Activated T-helper 9 cell treated with anti-CD3 and anti-CD28 coated beads, Interleukin-2, amount 50 U/mL, for 16 hours (primary cell): ENCODE measurements at places on chromosomes 2 and 18.

DNA sequence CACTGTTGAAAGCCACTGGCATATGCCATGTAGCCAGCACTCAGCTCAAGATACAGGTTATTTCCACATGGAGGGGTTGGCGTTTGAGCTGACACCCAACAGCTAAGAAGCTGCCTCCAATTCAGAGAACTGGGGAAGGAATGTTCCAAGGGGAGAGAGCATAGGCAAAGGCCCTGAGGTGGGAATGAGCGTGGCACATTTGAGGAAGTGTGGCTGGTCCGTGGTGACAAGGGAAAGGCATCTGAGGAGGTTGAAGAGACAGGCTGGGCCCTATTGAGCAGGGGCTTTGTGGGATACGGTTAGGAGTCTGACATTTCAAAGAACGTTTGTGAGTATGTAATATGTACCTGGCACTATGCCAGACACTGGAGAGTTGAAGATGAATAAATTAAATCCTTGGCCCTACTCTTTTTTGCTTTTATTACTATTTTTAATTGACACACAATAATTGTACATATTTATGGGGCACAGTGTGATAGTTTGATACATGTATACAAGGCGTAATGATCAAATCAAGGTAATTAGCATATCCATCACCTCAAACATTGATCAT, 27.6 kb upstream of the TMBIM1 start:
- DNase-seq = no peak

DNA sequence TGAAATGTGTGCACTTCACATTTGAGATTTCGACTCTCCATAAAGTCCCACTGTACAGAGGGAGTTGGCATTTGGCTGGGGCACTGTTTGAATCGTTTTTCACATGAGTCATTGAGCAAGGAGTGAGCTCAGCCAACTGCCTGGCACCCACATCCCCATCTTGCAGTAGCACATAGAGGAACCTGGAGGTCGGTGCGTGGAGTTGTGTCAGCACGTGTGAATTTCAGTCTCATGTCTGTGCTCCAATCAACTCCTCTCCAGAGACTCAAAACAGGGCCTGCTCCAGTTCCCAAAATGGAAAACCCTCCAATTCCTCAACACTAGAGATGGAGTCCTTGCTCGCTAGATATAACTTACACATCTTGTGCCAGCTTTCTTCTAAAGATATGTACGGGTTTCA, 126.8 kb upstream of the CAPN13 start:
- DNase-seq = no peak

DNA sequence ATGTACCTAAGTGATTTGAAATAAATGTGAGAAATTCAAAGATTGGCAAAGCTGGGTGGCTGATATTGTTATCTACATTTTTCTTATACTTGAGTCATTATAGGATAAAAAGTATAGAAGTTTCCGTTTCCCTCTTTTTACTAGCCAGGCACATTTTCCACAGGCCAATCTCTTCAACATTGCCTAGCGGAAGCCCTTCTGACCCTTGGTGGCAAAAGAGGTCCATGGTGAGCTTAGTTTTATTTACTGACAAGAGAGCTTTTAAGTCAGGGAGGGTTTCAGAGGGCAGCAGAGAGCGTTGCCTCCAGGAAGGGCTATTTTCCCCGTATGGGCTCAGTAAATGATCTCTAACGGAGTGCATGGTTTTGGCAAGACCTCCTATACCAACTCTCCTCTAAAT, 15.1 kb upstream of the RHOB start:
- no peak for DNase-seq

DNA sequence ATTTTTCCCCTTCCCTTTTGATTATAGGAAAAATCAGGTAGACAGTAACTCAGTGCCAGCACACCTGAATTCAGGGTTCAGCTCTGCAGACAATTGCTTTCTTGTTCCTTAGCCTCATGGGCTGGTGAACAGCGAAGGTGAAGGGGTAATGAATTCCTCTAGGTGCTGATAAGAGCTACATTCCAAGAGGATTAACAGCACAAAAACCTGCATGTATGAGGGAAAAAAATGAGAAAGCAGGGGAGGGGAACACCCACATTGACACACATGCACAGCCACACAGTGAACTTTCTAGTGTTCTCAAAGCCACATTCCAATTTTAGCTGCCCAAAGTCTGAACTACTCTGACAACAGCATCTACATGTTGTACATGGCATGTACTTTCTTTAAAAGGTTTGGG, 46.1 kb downstream of the SPATS2L start:
- no peak for DNase-seq

DNA sequence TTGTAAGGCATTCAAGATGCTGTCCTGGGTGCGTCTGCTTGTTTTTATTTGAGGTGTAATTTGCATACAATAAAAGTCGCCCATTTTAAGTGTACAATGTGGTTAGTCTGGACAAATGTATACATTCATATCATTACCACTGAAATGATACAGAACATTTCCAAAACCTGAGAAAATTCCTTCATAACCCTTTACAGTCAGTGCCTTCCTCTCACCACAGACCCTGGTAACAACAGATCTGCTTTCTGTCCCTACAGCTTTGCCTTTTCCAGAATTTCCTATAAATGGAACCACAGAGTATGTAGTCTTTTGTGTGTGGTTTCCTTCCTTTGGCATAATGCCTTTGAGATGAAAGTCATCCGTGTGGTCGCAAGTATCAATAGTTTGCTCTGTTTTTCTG, 45.8 kb upstream of the NFU1 start:
- no peak for DNase-seq

- DNase-seq = no peak
Measured at GRCh38 chr2:120293096-120294007, 40.7 kb downstream of the RALB start.

DNA sequence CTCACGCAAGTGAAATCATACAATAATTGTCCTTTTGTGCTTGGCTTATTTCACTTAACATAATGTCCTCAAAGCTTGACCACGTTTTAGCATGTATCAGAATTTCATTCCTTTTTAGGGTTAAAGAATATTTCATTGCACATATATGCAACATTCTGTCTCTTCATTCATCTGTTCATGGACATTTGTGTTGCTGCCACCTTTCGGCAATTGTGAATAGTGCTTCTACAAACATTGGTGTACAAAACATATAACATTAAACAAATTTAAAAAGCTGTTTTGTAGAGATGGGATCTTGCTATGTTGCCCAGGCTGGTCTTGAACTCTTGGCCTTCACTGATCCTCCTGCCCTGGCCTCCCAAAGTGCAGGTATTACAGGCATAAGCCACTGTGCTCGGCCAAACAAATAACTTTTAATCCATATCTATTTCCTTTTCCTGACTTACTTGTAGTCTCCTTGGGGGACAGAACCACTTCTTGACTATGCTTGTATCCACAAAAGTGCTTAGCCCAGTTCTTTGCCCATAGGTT, 209.3 kb downstream of the SLC4A3 start:
- no peak for DNase-seq

- DNase-seq = no peak
Measured at GRCh38 chr2:233210843-233211547, 40.5 kb upstream of the ATG16L1 start.

- no peak for DNase-seq
Measured at GRCh38 chr2:58875436-58875835, 634.3 kb upstream of the FANCL start.

- no peak for DNase-seq
Measured at GRCh38 chr2:173109253-173110188, 33.9 kb downstream of the MAP3K20 start.

- DNase-seq = no peak
Measured at GRCh38 chr2:21330786-21331391, 207.1 kb downstream of the TDRD15 start.

DNA sequence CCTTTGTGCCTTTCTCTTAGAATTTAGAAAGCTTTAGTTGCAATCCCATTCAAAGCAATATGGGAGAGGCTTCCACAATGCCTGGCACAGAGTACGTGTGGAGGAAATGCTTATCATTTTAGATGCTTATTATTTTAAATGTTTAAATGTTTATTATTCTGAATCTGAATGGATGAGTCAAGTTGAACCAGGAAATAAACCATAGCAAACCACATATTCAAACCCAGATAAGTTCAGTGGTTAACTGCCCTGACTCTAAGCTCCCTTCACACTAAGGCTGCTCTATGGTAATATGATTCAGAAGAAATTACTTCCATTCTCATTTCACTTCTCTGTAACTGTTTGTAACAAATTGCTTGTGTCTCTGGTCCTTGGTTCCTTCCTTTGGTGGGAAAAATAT, 5.2 kb upstream of the PPP4R1 start:
- no peak for DNase-seq

DNA sequence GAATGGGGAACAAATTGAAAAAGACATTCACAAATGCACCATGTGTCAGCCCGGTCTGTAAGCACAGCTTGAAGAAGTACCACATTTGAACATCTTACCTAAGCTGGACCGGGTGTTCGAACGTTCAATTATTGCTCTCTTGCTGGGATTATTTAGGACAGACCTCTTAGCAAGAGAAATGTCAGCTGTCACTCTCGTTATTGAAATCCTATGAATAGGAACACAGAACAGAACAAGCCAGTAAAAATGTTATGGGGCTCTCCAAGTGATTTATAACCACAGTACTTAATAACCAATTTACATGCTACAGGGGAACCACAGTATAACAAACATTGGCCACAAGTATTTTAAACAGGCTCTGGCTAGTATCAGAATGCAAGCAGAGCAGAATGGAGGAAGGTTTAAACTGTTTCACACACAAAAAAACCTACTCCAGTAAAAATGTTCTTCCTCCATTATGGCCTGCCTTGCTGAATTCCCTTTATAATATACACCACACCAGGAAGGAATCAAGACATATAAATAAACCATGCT, 32.5 kb upstream of the ARL5A start:
- DNase-seq = no peak

GRCh38 chr18:79724299-79725080, 44.9 kb downstream of the CTDP1 start:
- DNase-seq = no peak

DNA sequence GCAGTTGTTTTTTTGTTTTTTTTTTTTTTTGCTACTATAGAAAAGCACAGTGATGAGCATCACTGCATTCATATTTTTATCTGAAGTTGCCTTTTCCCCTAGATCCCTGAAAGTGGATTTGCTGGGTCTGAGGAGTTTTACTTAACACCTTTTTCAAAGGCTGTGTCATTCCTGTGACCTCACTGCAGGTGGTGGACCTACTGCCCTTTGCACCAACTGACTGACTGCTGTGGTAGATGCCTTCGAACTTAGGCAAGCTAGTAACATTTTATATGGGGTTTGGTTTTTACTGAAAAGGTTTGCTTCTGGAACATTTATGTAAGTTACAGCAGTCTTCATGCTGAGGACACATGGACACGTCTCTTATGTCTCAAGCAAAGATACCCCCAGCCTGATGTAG, 36.2 kb downstream of the SPTBN1 start:
- DNase-seq = no peak

GRCh38 chr2:121471532-121472469, 58.9 kb upstream of the RNU4ATAC start:
- no peak for DNase-seq

DNA sequence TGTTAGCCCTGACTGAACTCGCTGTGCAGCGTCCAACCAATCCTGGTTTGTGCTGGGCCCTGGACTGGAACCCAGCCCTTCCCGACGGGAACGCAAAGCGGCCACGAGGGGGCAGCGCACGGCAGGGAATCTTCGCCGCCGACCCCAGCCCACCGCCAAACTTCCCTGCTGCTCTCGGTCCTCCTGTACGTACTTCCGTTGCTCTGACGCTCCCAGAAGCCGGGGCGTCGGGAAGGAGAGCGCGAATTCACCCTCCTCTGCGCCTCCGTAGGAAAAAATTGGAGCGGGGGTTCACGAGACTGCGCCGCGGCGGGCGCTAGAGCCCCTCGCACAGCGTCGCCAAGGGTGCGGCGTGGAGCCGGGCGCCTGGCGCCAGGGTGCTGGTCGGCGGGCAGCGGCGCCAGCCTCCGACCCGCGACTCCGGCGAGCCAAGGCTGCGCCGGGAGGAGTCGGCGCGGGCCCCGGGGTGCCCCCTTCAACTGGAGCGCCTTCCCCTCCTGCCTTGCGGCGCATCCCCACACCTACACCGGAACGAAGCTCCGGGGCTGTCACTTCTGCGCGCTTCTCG, 873 bp upstream of the SH3RF3 start:
- peak; percentile 31 for DNase-seq

- no peak for DNase-seq
Measured at GRCh38 chr2:125581557-125581956, 1074.4 kb upstream of the GYPC start.

DNA sequence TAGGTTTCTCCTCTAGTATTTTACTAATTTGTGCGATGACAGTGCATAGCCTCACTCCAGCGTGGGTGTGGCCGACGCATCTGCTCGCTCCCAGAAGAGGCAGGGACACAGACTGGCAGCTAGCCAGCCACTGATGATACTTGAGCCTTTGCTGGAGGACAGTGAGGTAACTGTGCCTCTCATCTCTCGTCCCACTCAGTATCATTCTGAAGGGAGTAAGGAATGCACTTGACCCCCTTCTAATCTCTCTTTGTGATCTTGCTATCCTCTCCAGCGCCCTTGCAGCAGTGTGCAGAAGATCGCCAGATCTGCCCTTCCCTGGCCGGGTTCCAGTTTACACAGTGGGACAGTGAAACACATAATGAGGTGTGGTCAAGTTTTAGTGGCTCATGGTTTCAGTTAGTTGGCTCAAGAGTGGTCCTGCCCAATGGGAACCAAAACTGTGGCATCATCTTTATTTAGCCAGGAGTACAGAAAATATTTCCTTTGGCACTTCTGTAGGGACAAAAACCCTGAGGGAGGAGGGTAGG, 17.5 kb downstream of the NCAPH start:
- no peak for DNase-seq

DNA sequence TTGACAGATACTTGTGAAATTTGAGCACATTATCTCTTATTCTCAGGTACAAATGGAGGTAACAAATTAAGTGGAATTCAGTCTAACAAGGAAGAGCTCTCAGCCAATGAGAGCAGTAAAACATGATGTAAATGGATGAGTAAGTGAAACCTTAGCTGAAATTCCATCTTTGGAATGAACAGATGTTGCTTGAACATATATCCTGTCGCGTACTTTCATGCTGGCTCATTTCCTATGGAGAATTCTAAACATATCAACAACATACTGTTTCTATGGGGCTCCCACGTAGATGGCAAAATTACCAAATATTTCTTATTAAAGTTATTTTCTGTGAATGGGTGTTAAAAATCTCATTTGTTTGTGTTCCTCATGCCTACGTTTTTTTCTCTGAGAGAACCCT, 256.3 kb upstream of the LINC00305 start:
- DNase-seq = no peak

DNA sequence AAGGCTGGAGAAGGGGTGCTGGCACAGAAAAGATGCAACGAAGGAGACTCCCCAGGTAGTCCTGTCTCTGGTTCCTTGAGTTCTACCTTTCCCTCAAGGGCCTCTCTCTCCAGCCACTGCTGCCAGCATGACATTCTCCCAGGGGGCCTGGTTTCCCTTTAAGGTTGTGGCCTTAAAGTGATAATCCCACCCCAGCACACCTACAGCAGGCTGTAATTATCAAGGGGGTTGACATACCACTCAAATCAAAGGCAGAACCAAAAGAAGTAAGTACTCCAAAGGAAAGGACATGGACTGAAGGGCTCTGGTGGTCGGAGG, 127.4 kb upstream of the MSH6 start:
- DNase-seq = no peak

DNA sequence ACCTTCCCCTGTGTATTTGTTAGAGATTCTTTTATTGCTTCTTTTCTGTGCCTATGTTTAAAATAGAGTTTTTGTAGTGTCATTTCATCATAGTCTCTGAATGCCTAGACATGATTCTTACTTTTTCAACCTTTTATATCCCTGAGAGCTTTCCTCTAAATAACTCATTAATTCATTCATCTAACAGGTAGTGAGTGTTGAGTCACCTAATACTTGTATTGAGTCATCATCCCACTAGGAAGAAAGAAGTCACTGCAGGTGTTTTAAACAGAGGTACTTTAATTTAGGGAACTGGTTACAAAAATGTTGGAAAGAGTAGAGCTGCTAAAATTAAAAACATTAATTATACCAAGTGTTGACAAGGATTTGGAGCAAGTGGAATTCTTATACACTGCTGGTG, 18.5 kb upstream of the NMS start:
- DNase-seq = no peak
